ENCODE measurements at places on chromosomes 7 and 10. TPM values are rescaled to one million over a fixed set of nuclear protein-coding genes. Genes with fewer than 3 reads are reported as not detected.

Gene THNSL1
- total RNA-seq, result 4.2 TPM

DNA sequence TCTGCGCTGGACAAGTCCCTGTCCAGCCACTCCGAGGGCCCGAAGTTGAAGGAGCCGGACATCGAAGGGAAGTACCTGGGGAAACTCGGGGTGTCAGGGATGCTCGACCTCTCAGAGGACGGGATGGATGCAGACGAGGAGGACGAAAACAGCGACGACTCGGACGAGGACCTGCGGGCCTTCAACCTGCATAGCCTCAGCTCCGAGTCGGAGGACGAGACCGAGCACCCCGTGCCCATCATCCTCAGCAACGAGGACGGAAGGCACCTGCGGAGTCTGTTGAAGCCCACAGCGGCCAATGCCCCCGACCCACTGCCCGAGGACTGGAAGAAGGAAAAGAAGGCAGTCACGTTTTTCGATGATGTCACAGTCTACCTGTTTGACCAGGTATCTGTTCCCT is 17.1 kb upstream of the BHLHA15 start:
- peaks cover 7% of the 10 kb centered on the region for H3K36me3 ChIP-seq
- H3K4me3 ChIP-seq, result no peak overlapping the region
- no peaks in the 10 kb centered on the region for H3K4me1 ChIP-seq
- no peaks in the 10 kb centered on the region for H3K27me3 ChIP-seq

DNA sequence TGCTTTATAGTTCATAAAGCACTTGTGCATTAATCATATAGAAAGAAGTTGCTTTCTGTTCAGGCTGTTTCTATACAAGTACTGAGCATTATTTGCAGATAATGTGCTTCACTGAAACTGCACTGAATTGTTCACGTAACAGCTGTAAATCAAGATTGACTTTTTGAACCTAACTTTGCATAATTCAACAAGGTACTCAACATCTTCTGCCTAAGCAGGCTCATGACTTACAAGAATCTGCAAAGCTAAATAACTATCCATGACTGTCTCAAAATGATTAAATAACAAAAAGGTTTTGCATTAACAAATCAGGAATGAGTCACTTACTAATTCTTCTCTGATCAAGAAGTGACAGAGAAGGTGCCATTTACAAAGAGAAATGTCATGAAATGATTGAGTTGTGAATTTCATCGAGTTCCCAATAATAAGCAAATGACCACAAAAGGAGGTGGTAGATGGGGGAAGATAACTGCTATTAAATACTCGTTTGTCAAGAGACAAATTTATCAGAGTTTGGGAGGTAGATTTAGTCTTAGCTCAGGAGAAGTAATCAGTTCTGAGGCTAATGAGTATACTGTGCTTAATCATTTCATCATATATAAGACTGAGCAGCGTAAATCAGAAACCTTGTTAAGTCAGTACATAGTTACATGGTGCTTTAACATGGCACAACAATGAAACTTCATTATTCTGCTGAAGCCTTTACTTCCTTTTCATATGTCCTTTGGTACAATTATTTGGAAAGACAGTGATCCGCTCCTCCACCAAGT is 161.3 kb upstream of the LRRN3 start:
- no peak for DNase-seq
- H3K36me3 ChIP-seq, result no peaks in the 10 kb centered on the region
- H3K4me1 ChIP-seq, result no peaks in the 10 kb centered on the region
- no peak overlapping the region for H3K27ac ChIP-seq

- DNase-seq, result no peak
- H3K27ac ChIP-seq, result no peak overlapping the region
- H3K27me3 ChIP-seq, result no peaks in the 10 kb centered on the region
- H3K4me3 ChIP-seq, result no peak overlapping the region
- no peaks in the 10 kb centered on the region for H3K4me1 ChIP-seq
These were observed 4.8 kb upstream of the RSU1 start for GRCh38 chr10:16822027-16822426.

- H3K36me3 ChIP-seq, result no peaks in the 10 kb centered on the region
- no peak overlapping the region for H3K4me3 ChIP-seq
- no peaks in the 10 kb centered on the region for H3K4me1 ChIP-seq
- H3K27ac ChIP-seq, result no peak overlapping the region
These were observed 47.4 kb upstream of the CAMK2B start for GRCh38 chr7:44372560-44373417.

- no peak for DNase-seq
- no peaks in the 10 kb centered on the region for H3K4me1 ChIP-seq
- H3K27ac ChIP-seq, result no peak overlapping the region
These were observed 162.9 kb downstream of the ZNF33B start for GRCh38 chr10:42475168-42476098.

- no peak for DNase-seq
- no peaks in the 10 kb centered on the region for H3K27me3 ChIP-seq
- no peaks in the 10 kb centered on the region for H3K36me3 ChIP-seq
These were observed 88.8 kb upstream of the BTBD16 start for GRCh38 chr10:122182308-122182707.

Data from breast epithelium (tissue), 4 donors.